Activated naive CD4-positive, alpha-beta T cell treated with anti-CD3 and anti-CD28 coated beads for 36 hours (primary cell): ENCODE measurements at places on chromosomes 11 and 22. TPM values are rescaled to one million over a fixed set of nuclear protein-coding genes. Genes with fewer than 3 reads are reported as not detected.

Gene OR51E2
- total RNA-seq = not detected

Gene MUC6
- not detected for total RNA-seq

GRCh38 chr11:112163875-112164685 is at the start of gene IL18:
IL18 (minus strand) TSS chr11:112164094; CDS start chr11:112155053, 9,041 bp downstream.
- no peak for DNase-seq

DNA sequence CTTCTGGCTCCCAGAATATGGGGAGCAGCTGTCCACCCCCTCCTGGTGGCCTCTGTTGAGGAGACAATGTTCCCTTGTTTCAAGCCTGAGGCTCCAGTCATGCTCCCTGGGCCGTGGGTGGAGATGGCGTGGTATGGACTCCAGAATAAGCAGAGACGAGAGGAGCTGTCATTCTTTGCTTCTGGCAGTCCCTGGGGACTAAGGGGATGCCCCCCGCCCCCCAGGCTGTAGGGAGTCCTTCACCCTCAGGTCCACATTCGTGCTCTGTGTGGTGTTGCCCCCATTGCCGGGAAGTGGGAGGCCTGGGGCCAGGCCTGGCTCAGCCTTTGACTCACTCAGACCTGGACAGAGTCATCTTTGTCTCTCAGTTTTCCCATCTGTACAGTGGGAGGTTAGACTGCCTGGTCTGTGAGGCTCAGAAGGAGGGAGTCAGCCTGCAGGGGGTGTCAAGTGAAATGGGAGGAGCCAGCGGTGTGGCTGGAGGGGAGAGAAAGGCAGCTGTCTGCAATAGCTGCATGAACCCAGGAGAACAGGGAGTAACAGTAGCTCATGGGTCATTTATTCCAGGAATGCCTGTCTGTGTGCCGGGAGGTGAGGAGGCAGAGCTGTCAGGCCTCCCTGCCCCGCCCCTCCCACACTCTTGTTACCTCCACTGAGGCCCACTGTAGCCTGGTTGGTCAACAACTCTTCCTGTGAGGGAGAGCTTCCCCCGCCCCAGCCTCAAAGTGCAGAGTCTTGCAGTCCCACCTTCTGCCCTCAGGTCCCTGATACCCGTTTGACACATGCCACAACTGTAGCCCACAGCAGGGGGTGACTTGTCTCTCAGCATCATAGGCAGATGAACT is 6.3 kb downstream of the ARHGEF17 start:
- no peak for DNase-seq

- DNase-seq = no peak
Measured at GRCh38 chr11:28140689-28141455, 32.7 kb downstream of the METTL15 start.

GRCh38 chr11:86551288-86552092 is 120.9 kb downstream of the ME3 start:
- no peak for DNase-seq

GRCh38 chr22:46604306-46604690 is 15.9 kb upstream of the GRAMD4 start:
- peak; percentile 94 for DNase-seq
